Activated CD4-positive, alpha-beta T cell treated with anti-CD3 and anti-CD28 coated beads, Interleukin-2, amount 10 ng/mL, durations not matched to agents 24 days and 14 days (primary cell): ENCODE measurements at places on chromosomes 6 and 20. TPM values are rescaled to one million over a fixed set of nuclear protein-coding genes. Genes with fewer than 3 reads are reported as not detected.

DNA sequence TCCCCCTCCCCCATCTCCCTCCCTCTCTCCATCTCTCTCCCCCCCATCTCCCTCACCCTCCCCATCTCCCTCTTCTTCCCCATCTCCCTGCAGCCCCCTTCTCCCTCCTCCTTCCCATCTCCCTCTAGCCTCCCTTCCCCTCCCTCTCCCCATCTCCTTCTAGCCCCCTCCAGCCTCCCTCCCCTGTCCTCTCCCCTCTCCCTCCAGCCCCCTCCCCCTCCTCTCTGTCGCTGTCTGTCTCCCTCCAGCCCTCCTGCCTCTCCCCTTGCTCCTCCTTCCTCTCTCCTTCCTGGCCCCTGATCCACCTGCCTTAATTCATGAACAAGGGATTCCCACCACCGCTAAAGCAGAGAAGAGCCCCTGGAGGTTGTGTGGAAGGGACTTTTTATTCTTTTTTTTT lies 26.9 kb upstream of the CHMP4B start:
- H3K27ac ChIP-seq = no peak overlapping the region
- no peaks in the 10 kb centered on the region for H3K27me3 ChIP-seq
- DNase-seq = no peak
- peaks cover 13% of the 10 kb centered on the region for H3K4me1 ChIP-seq

DNA sequence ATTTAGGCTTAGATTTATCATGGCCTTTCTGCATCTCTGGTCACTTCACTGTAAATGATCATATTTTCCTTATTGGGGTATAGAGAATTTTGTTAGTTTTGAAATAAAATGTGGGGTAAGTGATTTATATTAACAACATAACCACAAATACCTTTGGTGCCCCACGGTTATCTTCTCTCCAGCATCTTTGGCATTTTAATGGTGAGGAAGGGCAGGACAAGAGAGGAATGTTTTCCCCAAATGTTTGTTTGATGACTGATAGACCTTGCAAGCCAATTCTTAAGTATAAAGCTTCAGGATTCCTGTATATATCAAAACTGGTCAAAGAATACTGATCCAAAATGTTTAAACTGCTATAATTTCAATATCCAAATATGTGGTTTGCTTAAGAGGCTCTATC lies 171.6 kb upstream of the SMLR1 start:
- peaks cover 4% of the 10 kb centered on the region for H3K27me3 ChIP-seq
- H3K36me3 ChIP-seq = no peaks in the 10 kb centered on the region
- DNase-seq = no peak

GRCh38 chr6:11575408-11576033 lies 38.0 kb downstream of the TMEM170B start:
- H3K4me1 ChIP-seq = no peaks in the 10 kb centered on the region
- H3K4me3 ChIP-seq = no peak overlapping the region
- no peak overlapping the region for H3K27ac ChIP-seq

- no peak overlapping the region for H3K27ac ChIP-seq
- no peak for DNase-seq
- peaks cover 6% of the 10 kb centered on the region for H3K27me3 ChIP-seq
- H3K36me3 ChIP-seq = no peaks in the 10 kb centered on the region
Observed at GRCh38 chr6:75775219-75775618, 26.2 kb downstream of the MYO6 start.

DNA sequence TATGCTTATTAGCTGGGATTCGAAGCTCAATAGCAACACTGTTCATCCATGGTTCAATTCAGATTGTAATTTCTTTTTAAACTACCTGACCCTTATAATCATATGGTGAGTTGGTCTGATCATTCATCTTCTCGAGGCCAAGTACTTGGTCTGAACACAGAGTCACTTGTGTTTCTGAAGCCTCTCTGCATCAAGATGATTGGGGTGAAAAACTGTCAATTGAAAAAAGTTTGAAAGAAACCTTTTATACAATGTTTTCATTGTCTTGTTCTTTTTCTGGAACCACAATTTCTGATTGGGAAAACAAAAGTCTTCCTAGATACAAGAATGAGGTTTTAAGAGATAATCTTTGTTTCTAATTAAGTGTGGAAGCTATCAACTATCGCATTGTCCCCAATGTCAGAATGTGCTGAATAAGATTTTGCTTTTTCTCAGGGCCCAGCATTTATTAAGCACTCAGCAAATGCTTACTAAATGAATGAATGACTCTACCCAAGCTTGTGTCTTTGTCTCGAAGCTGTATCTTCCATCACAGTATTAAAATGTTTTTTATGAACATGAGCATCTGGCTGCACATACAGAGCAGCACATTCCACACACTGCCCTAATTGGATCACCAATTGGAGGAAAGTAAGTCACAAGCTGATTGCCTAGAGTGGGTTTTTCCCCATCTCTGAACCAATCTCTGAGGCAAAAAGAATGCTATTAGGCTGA lies 45.0 kb upstream of the MOXD1 start:
- no peak overlapping the region for H3K27ac ChIP-seq
- H3K36me3 ChIP-seq = no peaks in the 10 kb centered on the region
- H3K27me3 ChIP-seq = no peaks in the 10 kb centered on the region
- DNase-seq = no peak
- no peaks in the 10 kb centered on the region for H3K4me1 ChIP-seq
- H3K4me3 ChIP-seq = no peak overlapping the region

Gene LIN28B
- total RNA-seq = not detected in 2 replicates

GRCh38 chr20:10927936-10928840 lies 254.4 kb upstream of the JAG1 start:
- no peaks in the 10 kb centered on the region for H3K4me1 ChIP-seq
- H3K4me3 ChIP-seq = no peak overlapping the region
- H3K27me3 ChIP-seq = no peaks in the 10 kb centered on the region
- no peak for DNase-seq
- no peak overlapping the region for H3K27ac ChIP-seq

Gene KCNQ5
- total RNA-seq = 11.5 and 13.7 TPM in 2 replicates

Gene PPP1R11
- 60.9 and 61.1 TPM in 2 replicates for total RNA-seq

Gene PDYN
- total RNA-seq = not detected in 2 replicates

DNA sequence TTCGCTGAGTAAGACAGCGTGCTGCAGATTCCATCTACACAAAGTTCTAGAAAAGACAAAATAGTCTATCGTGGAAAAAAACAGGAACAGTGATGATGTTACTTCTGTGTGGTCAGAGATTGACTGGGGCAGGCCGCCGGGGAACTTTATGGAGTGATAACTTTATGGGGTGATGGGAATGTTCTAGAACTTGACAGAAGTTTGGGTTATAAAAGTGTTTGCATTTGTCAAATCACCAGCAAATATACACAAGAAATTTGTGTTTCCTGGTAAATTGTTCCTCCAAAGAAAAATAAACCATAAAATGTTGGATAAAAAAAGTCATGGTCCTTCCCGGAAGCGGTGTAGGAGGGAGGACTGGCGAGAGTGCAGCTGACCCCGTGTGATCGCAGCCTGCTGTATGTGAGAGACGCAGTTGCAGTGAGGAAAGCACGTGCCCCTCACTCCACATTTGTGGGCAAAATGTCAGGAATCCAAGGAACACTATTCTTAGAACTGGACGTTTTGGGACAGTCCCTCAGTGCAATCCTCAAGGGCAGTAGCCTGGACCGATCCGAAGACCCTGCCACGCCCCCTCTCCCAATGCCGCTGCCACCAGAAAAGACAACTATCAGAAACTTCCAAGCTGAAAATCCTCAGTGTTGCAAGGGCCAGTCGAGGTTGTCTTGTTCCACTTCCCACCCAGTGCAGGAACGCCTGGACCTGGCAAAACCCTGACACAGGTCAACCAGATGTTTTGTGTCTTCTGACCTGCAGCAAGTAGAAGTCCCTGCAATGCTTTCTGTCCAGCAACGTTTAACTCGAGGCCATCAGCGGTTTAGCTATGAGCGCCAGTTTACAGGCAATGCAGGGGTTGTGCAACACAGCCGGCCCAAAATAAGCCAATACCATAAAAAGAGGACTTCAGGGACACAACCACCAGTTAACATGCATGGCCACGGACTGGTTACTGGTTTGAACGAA lies 80.5 kb upstream of the QKI start:
- no peak overlapping the region for H3K27ac ChIP-seq
- H3K27me3 ChIP-seq = peaks cover 3% of the 10 kb centered on the region
- no peaks in the 10 kb centered on the region for H3K36me3 ChIP-seq
- DNase-seq = no peak
- H3K4me3 ChIP-seq = no peak overlapping the region

DNA sequence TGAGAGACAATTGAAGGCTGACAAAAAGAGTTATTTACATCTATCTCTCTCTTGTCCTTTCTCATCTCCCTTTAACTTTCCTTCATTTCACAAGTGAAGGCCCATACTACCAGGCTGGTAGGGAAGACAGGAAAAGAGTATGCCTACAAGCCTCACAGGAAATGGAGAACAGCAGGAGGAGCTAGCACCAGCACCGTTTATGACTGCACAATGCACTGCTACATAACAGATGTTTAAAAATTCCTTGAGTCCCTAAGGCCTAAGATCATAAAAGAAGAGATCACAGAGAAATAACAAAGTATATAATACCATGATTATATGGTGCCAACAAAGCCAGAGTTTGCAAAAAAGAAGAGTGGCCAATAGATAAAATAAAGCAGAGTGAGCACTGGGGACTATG lies 194.8 kb downstream of the UNC5CL start:
- H3K27me3 ChIP-seq = peaks cover 44% of the 10 kb centered on the region
- no peak overlapping the region for H3K27ac ChIP-seq
- no peaks in the 10 kb centered on the region for H3K4me1 ChIP-seq
- H3K36me3 ChIP-seq = no peaks in the 10 kb centered on the region
- no peak for DNase-seq
- H3K4me3 ChIP-seq = no peak overlapping the region

Gene BMP5
- total RNA-seq = not detected in 2 replicates

Gene COL9A3
- total RNA-seq = 0.47 TPM in 1 of 2 replicates, not detected in the other

GRCh38 chr20:63733579-63734081 lies 2.8 kb upstream of the LIME1 start:
- no peaks in the 10 kb centered on the region for H3K27me3 ChIP-seq
- H3K4me3 ChIP-seq = peak overlapping the region; percentile 20
- DNase-seq = peak; percentile 59
- H3K27ac ChIP-seq = peak overlapping the region; percentile 62

DNA sequence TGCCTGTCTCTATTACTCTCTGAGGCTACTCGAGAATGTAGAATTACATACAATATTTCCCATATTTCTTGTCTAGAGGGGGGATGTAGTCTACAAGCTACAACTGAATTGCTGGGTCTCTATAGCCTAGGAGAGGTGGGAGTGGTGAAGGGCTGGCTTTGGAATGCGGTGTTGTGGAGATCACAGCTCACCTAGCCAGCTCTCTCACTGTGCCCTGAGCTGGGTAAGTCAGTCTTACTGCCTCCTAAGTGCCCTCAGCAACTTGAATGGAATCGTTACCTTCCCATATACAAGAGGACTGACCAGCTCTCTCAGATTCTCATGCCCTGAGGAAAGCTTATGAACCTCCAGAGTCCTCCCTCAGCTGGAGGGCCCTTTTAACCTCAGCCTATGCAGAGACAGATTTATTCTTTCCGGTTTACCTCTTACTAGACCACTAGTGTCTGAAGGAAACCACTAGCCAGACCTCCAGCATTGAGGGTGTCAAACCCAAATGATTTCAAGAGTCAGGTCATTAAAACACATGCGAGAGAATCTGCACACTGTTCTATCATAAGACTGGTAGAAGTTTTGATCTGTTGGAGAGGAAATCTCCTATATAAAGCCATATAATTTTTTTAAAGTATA lies 20.6 kb downstream of the VIP start:
- DNase-seq = no peak
- no peaks in the 10 kb centered on the region for H3K4me1 ChIP-seq
- no peaks in the 10 kb centered on the region for H3K27me3 ChIP-seq
- no peak overlapping the region for H3K4me3 ChIP-seq

DNA sequence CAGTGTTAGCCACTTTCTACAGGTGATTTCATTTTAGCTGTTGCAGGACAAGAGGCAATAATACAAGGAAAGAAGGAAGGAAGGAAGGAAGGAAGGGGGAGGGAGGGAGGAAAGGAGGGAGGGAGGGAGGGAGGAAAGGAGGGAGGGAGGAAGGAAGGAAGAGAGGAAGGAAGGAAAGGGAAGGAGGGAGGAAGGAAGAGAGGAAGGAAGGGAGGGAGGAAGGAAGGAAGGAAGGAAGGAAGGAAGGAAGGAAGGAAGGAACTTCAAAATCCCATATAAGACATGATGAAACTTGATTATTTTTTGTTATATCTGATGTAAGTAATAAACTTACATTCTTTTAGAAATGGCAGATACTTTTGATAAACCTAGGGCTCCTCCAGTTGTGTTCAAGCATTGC lies 83.6 kb downstream of the TFAP2B start:
- no peak for DNase-seq
- H3K4me1 ChIP-seq = no peaks in the 10 kb centered on the region
- no peak overlapping the region for H3K4me3 ChIP-seq
- H3K27me3 ChIP-seq = no peaks in the 10 kb centered on the region

Gene HRH3
- not detected in 2 replicates for total RNA-seq

DNA sequence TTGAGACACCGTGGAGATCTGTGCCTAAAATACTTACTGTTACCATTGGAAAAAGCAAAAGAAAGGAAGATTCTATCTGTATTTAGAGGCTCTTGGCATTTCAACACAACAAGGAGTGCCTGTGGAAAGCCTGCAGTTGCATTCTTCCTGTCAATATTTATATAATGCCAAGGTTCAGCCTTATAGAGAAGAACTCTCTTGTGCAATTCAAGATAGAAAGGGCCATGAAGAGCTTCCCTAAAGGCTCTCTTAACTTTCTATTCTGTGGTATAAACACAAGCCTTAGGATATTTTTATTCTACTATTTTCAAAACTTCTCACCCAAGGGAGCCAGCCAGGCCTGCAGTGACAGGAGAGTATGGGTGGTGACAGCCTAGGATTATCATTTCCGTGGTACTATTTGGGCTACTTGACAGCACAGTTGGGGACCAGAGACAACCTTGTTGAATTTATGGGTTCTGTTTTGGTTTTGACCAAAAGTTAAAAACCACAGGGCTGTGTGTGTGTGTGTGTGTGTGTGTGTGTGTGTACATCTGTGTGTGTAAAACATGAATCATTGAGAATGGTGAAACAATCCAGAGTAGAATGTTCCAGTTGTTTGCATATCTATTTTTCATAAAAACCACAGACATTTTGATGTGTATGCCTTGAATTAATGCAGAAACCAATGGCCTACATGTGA lies 700.9 kb upstream of the SLC35B3 start:
- no peaks in the 10 kb centered on the region for H3K27me3 ChIP-seq
- H3K4me1 ChIP-seq = no peaks in the 10 kb centered on the region
- no peak overlapping the region for H3K4me3 ChIP-seq
- no peak for DNase-seq
- no peak overlapping the region for H3K27ac ChIP-seq

- DNase-seq = no peak
- H3K27me3 ChIP-seq = peaks cover 29% of the 10 kb centered on the region
- peaks cover 4% of the 10 kb centered on the region for H3K4me1 ChIP-seq
- no peaks in the 10 kb centered on the region for H3K36me3 ChIP-seq
Observed at GRCh38 chr6:134093007-134093573, 40.7 kb upstream of the SLC2A12 start.

GRCh38 chr20:15708984-15709598 lies 864.2 kb downstream of the KIF16B start:
- no peak overlapping the region for H3K27ac ChIP-seq
- H3K36me3 ChIP-seq = no peaks in the 10 kb centered on the region

Gene SYCP2L
- not detected in 2 replicates for total RNA-seq

DNA sequence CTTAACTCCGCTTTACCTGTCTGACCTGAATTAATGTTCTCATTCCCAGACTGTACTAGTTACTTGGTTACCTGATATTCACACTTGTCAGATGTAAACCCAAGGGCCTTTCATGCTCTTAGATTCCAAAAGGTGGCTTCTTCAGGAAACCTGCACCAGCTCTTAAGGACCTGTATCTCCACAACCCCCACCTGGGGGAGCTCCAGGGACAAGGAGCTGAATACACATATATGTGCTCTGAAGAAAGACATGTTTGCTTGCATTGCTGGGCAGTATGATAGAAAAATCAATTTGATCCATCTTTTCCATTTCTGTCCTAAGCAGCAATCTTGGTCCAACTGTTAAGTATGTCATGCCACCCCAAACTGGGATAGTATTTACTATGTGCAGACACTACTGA lies 64.8 kb upstream of the POU3F2 start:
- H3K27me3 ChIP-seq = peaks cover 8% of the 10 kb centered on the region
- H3K27ac ChIP-seq = no peak overlapping the region
- peak; percentile 59 for DNase-seq

Gene RIPOR3
- total RNA-seq = not detected in 2 replicates
